Stimulated activated naive CD4-positive, alpha-beta T cell treated with Interleukin-2 at 50 U/mL for 16 hours (primary cell): ENCODE measurements at places on chromosomes 16 and 17.

- no peak for DNase-seq
These were observed 2.9 kb downstream of the NKD1 start for GRCh38 chr16:50550866-50551641.

- no peak for DNase-seq
These were observed 43.5 kb downstream of the TBX21 start for GRCh38 chr17:47776330-47777197.

- no peak for DNase-seq
These were observed 10.6 kb downstream of the USP7 start for GRCh38 chr16:8953064-8953463.

- DNase-seq = no peak
These were observed 367.2 kb downstream of the CDH13 start for GRCh38 chr16:82993926-82994325.

- no peak for DNase-seq
These were observed 18.8 kb upstream of the AMZ2 start for GRCh38 chr17:68228817-68229570.

- no peak for DNase-seq
These were observed 60.1 kb downstream of the TBC1D16 start for GRCh38 chr17:79975498-79976134.

- DNase-seq = no peak
These were observed 9.2 kb upstream of the SMIM36 start for GRCh38 chr17:55520402-55520801.

DNA sequence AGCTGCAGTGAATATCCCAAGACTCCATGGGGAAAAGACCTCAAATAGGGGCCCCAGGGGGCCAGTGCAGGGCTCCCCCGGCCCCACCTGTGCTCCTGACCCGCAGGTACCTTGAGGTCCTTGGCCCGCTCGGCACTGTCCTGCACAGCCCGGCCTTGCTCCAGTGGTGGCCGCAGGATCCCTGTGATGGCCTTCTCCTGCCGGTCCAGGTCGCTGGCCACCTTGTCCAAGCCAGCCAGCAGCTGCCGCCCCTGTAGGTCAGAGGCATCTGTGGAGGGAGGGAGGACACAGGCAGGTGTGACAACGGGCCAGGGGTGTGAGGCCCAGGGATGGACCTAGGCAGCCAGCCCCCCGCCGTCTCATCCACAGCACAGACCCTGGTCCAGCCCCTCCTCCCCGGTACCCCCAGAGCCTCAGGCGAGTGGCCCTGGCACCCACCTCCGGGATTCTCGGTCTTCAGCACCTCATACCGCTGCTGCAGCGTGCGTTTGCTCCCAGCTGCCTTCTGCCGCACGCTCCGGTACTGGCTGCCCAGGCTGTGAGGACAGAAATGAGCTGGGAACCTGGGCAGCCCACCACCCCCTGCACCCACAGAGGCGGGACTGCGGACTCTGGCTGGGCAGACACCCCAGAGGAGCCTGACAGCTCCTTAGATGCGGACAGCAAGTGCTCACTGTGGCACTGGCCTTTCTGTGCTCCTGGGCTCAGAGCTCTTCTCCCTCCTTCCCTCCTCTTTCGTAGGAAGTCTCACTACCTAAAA is 43.7 kb downstream of the PPL start:
- DNase-seq = no peak

GRCh38 chr16:58317608-58318152 is 22.9 kb upstream of the PRSS54 start:
- DNase-seq = no peak

DNA sequence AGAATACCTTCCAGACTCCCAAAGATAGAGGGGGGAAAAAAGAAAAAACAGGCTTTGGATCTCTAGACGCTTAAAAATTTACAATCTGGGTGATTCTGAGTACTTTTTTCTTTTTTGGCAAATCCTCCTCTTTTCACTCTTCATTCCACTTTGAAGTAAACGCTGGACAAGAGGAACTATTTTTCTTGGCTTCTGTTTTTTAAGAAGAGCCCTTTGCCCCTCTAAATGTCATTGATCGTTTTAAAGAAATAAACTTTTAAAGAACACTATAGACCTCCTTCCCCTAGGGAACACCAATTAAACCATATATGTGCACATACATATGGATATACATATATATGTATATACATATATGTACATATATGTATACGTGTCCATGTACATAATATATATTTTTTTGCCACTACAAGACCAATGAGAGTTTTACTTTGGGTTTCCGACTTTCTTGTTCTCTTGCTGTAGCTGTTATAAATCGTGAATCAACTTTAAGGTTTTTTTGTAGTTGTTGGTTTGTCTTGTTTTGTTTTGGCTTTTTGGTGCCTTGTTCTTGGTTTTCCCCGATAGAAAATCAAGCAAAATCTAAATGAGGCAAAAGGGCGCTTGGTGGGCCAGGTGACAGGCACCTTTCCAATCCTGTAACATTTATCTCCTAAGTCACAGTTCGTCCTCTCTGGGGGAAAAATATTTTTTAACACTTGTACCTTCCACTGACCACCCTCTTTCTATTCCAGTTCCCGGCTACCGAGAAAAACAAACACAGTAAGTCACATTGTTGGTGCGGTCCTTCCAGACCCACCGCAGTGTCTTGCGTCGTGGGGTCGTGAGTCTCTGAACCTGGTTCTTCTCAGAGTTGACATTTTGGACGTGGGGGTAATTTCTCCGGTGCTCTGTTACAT is 4.4 kb downstream of the FOXF1 start:
- DNase-seq = no peak

- DNase-seq = no peak
These were observed 520.7 kb upstream of the PSMD7 start for GRCh38 chr16:73775841-73776388.

- no peak for DNase-seq
These were observed 10.3 kb upstream of the IGFBP4 start for GRCh38 chr17:40432864-40433528.

- no peak for DNase-seq
These were observed 32.9 kb downstream of the BAHCC1 start for GRCh38 chr17:81428121-81428515.

DNA sequence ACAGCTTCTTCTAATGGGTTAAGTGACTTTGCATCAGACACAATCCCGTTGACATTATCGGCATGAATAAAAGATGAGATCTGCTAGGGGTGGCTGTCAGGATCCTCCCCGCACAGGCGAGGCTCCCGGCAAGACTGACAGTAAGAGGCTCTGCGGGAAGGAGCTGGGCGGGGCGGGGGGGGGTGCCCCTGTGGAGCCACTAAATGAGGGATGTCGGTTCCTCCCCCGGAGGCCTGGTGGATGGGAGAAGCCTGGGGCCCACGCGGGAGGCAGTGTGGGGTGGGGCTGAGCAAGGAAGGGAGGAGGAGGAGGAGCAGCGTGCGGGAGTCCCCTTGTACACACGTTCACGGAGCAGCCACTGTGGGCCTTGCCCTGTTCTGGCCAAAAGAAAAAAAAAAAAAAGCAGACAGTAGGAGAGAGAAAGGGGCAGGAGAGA is 190.9 kb upstream of the GSE1 start:
- DNase-seq = no peak

GRCh38 chr17:74758848-74759168 is 10.4 kb downstream of the NHERF1 start:
- no peak for DNase-seq

- no peak for DNase-seq
These were observed 34.7 kb upstream of the POLR3E start for GRCh38 chr16:22262460-22262859.

GRCh38 chr17:77422104-77422747 is 281.5 kb downstream of the SEC14L1 start:
- DNase-seq = no peak

- DNase-seq = peak; percentile 64
These were observed 7.3 kb downstream of the NT5C start for GRCh38 chr17:75124041-75124818.

GRCh38 chr17:78573955-78574354 is 3.2 kb downstream of the DNAH17 start:
- no peak for DNase-seq

- DNase-seq = no peak
These were observed 10.5 kb downstream of the PER1 start for GRCh38 chr17:8141741-8142140.

- no peak for DNase-seq
These were observed 29.6 kb downstream of the OGFOD1 start for GRCh38 chr16:56480776-56481467.

DNA sequence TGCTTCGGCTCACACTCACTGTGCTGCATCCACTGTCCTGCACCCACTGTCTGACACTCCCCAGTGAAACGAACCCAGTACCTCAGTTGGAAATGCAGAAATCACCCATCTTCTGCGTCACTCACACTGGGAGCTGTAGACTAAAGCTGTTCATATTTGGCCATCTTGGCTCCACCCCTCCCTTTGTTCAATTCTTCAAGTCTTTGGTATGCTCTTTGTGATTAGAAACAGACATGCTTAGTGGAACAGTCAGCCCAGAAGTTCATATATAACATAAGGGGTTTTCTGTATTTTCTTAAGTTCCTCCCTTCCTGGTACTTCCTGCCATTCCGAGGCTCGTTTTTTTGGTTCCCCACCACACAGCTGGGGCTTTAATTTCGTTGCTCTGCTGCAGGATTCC is 398.5 kb upstream of the DYNLRB2 start:
- DNase-seq = no peak

DNA sequence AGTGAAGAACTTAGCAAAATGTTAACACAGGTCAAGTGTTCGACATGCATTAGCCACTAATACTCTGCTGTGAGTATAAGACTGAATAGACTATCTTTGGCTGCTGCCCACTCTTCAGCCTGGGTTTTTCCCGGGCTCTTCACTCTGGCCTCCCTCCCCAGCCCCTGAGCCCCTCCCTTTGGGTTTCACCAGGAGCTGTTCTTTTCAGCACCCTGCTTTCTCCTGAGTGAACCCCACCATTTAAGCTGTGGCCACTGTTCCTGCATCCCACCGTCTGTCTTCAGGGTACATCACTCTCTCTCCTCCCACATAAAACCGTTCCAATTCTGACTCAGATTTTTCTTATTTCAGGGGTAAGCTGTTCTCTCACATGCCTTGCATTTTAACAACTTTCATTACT is 92.0 kb upstream of the ASIC2 start:
- no peak for DNase-seq

GRCh38 chr17:1001640-1002411 is 4.9 kb downstream of the TIMM22 start:
- no peak for DNase-seq

GRCh38 chr16:23521037-23521743 is 10.9 kb upstream of the GGA2 start:
- DNase-seq = no peak

GRCh38 chr16:52193441-52193840 is 353.5 kb downstream of the TOX3 start:
- DNase-seq = no peak

- no peak for DNase-seq
These were observed 18.8 kb downstream of the CMIP start for GRCh38 chr16:81463296-81463890.

GRCh38 chr17:36755586-36755985 is 154.2 kb downstream of the MRM1 start:
- DNase-seq = peak; percentile 5

GRCh38 chr17:81207610-81208581 is 14.9 kb downstream of the CEP131 start:
- no peak for DNase-seq

- DNase-seq = no peak
These were observed 49.0 kb upstream of the HLF start for GRCh38 chr17:55215711-55216110.

DNA sequence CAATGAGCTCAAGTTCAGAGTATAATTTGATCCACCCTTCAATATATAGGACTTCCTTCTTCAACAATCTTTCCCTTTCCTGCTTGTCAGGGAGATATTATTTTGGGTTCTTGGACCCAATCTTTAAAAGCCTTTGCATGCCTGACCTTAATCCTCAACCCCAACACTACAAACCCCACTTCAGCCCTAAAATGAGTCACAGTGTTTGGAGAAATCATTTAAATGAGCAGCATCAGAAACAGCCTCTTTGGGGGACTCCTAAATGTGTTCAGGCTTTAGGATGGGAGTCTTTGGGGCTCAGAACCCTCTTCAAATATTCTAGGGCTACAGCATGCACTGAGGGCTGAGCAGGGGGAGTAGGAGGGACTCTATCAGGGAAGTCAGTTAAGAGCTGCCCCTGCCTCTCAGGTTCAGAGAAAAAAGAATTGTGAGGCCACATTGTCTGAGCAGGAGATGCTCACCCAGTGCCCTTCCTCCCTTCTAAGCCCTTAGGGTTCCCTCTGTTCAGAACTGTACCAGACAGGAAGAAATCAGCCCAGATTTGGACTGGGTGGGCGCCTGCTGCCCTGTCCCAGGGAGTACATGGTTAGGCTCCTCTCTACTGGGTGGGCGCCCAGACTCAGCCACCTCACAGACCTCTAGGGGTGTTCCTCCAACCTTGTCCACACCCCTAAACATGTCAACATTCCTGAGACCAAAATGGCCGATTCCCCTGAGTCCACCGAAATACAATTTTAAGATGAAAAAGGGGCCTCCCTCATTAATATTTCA is 5.0 kb downstream of the NEUROD2 start:
- no peak for DNase-seq

GRCh38 chr16:23712976-23713375 is at the start of gene ERN2:
TSS of gene ERN2 (minus strand) at chr16:23713222. CDS start at chr16:23713187, 35 bp downstream.
- no peak for DNase-seq

DNA sequence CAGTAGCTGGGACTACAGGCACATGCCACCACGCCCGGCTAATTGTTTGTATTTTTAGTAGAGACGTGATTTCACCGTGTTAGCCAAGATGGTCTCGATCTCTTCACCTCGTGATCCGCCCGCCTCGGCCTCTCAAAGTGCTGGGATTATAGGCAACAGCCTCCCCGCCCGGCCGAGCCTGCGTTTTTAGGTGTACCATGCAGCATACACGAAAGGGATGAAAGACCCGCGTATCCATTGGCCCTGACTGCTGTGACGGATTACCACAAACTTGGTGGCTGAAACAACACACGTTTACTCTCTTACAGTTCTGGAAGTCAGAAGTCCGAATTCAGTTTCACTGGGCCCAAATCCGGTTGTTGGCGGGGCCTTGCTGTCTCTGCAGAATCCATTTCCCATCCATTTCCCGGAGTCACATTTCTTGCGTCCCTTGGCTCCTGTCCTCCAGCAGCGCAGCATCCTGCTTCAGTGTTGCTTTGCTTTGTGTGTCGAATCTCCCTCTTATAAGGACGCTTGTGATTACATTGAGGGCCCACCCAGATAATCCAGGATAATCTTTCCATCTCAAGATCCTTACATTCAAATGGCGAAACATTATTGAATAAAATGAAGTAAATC is 8.3 kb upstream of the GUCY2D start:
- no peak for DNase-seq

DNA sequence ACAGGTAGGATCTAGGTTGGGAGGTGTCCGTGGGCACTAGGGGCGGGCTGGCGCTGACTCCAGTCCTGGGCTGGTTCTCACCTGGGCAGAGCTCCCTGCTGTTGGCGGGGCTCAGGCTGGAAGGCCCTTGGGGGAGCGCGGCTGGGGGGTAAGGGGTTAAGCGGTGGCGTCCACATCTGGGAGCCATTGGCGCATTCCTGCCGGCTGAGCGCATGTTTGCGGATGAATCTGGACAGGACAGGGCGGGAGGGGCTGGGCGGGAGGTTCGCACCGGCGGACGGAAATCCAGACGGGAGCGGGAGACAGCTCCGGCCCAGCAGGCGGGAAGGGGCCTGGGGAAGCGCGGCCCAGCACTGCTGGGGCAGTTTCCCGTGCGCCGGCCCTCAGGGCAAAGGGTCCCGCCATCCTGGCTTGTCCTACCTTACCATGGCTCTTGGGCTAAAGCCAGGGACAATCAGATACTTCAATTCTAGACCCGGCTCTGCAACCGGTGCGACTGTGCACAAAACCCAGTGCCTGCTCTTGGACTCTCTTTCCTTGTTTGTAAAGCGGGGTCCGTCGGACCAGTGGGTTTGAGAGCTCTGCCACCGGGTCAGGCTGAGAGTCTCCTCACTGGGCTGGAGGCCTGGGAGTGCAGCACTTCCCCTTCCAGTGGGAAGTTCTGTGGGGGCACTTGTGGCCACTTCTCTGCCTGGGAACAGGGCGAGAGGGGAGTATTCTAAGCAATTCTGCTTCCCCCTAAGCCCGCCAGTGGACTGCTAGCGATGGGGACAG is 7.8 kb downstream of the RARA start:
- no peak for DNase-seq
